GM04504 (cell line): ENCODE measurements at places on chromosomes 12 and 14.

- DNase-seq = no peak
These were observed 117.2 kb downstream of the RGS6 start for GRCh38 chr14:72049462-72049861.

- no peak for DNase-seq
These were observed 298.1 kb upstream of the SYT1 start for GRCh38 chr12:78566456-78566855.

- DNase-seq = no peak
These were observed 13.1 kb downstream of the MAP3K12 start for GRCh38 chr12:53485955-53486735.

- DNase-seq = no peak
These were observed 29.2 kb downstream of the PRMT8 start for GRCh38 chr12:3520168-3520567.

- no peak for DNase-seq
These were observed 63.9 kb downstream of the FZD10 start for GRCh38 chr12:130226126-130226525.

DNA sequence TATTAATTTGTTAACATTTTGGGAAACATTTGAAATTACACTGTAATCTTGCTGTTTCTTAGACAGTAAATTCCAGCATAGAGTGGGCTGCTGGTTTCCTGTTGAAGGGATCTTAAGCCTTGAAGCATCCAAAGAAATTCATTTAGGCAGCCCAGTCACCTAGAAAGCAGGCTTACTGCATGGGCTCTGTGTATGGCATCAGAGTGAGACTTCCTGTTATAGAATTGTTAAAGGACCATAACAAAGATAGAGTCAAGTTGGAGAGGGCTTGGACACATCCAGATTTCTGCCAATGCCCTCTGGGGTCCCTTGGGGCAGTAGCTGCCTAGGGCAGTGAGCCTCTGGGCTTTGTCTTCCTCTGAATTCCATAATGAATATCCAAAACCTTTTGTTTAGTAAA is 149.2 kb downstream of the DYRK2 start:
- no peak for DNase-seq

DNA sequence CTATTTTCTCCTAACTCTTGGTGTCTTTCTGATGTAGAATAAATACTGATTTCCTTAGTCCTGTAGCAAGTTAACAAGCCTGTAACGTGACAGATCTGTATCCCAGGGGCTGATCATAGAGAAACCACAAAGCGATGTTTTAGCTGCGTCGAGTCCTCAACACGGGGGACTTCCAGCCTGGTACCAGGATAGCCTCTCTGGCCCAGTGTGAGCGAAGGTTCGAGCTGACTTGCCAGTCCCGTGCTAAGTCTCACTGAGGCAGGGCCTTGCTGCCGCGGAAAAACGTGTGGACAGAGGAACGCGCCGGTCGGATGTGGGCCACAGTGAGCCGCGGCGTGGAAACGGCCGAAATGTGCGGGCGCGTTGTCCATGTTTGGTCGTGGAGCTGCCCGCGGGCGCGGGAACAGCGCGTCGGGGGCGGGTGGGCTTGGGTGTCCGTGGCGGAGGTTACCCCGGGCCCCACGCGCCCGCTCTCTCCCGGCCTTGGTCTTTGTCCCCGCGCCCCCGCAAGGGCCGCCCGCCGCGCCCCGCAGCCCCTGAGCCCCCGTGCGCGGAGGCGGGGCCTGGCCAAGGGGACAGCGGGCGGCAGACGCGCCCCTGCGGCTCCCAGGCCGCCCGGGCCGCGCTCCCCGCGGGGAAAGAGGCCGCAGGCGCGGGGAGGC is 531 bp upstream of the EML1 start:
- DNase-seq = no peak

DNA sequence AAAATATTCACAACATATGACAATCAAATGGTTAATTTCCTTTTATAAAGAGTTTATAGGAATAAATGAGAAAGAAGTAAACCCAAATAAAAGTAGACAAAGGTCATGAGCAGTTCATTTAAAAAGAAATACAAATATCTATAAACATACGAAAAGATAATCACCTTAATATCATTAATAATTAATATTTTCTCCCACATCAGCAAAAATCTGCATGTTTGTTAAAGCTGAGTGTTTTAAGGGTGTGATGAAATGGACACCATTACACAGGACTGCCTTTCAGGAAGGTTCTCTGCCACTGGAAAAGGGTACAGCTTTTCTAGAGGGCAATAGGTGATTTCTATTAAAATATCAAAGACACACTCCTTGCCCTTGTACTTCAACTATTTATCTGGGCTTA is 14.7 kb upstream of the DHRS4 start:
- DNase-seq = no peak

GRCh38 chr14:100085462-100085861 is 20.2 kb downstream of the EVL start:
- no peak for DNase-seq

- peak; percentile 60 for DNase-seq
These were observed 129.3 kb upstream of the RAP1B start for GRCh38 chr12:68481181-68481941.

GRCh38 chr12:68028647-68029046 is 39.4 kb downstream of the IFNG-AS1 start:
- no peak for DNase-seq

DNA sequence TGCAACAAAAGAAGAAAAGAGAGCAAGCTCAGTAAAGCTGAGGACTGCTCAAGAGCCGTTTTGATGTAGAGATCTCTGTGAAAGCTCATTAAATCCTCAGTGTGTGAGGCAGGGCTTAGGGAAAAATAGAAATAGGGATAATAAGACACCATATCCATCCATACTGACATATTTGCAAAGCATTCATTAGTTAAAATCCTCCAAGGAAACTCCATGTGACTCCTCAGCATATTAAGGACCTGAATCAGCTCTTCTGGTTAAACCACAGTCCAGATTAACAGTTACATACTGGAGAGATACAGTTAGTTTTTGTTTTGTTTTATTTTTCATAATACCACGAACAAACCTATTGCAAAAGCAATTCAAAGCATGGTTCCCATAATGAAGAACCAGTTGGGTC is 288.2 kb downstream of the PAWR start:
- no peak for DNase-seq

GRCh38 chr12:95224202-95225170 is 6.9 kb downstream of the VEZT start:
- no peak for DNase-seq

- no peak for DNase-seq
These were observed 111.7 kb downstream of the PPP2R5E start for GRCh38 chr14:63431466-63431865.

DNA sequence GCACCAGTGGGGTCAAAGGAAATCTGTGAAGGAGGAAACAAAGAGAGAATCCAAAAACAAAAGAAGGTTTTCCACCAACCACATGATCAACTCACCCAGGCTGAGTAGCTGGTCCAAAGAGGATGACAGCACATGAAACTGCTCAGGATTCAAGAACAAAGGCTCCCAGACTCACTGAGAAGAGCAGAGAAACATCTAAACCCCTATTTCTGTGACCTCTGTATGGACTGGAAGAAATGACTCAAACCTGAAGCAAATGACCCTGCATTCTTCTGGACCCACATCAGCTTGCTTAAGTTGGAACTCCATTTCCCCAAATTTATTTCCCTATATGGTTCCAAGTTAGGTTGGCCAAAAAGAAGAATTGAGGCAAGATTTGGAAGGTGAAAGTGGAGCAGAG is 26.3 kb downstream of the TC2N start:
- DNase-seq = no peak

- DNase-seq = no peak
These were observed 1.2 kb downstream of the ACTR6 start for GRCh38 chr12:100201604-100202423.

DNA sequence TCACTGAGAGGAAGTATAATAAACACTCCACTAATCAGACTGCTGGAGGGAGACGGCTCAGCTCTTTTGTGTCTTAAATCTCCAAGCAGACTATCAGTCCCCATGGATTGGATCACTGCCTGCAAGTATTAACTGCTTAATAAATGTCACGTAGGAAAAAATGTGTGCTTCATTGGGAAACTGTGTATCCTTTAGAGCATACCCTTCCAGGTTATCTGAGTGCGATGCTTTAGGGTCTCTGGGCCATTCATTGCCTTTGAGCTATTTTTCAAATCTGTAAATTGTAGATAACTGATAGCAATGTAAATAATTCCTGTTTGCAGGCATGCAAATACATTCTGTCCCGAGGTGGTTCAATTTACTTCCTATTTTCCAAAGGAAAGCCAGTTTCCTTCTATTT is 45.0 kb upstream of the VASH1 start:
- no peak for DNase-seq

DNA sequence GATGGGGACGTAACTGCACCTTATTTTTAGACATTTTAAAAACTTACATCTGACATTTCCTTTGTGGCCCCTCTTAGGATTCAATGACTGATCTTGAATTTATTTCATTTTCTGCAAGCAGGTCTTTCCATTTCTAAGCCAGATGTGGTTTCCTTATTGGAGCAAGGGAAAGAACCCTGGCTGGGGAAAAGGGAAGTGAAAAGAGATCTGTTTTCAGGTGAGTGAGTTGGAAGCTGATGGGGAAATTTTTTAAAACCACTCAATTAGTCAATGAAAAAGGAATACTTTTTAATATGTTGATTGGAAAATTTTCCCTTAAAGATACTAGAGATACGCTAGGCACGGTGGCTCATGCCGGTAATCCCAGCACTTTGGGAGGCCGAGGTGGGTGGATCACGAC is 2.6 kb downstream of the ZNF140 start:
- DNase-seq = no peak

GRCh38 chr14:58587271-58587670 is 50.5 kb upstream of the DACT1 start:
- peak; percentile 54 for DNase-seq

- no peak for DNase-seq
These were observed 8.9 kb upstream of the RBM25 start for GRCh38 chr14:73049428-73049827.

GRCh38 chr12:121968876-121969275 is 50.5 kb downstream of the CFAP251 start:
- no peak for DNase-seq

DNA sequence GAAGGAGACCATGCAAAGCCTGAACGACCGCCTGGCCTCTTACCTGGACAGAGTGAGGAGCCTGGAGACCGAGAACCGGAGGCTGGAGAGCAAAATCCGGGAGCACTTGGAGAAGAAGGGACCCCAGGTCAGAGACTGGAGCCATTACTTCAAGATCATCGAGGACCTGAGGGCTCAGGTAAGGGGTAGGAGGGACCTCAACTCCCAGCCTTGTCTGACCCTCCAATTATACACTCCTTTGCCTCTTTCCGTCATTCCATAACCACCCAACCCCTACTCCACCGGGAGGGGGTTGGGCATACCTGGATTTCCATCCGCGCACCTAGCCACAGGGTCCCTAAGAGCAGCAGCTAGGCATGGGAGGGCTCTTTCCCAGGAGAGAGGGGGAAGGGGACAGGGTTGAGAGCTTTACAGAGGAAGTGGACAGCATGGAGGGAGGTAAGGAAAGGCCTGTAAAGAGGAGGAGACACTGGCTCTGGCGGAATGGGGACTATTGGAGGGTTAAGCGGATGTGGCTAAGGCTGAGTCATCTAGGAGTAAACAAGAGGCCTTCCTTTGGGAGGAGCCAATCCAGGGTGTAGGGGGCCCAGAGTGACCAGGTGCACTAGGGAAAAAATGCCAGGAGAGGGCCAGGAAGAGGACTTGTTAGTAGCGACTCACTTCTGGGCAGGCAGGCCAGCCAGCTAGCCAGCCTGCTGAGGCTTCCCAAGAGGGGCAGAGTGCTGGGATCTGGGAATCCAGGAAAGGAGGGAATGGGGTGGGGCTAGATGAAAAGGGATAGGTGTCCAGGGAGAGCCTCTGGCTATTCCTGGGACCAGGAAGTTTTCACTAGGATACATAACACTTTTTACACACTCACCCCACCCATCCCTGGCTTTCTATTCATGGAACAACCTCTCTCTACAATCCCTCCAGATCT is 754 bp downstream of the KRT18 start:
- peak; percentile 42 for DNase-seq

- DNase-seq = no peak
These were observed 137.0 kb downstream of the CRADD start for GRCh38 chr12:93813972-93814821.

DNA sequence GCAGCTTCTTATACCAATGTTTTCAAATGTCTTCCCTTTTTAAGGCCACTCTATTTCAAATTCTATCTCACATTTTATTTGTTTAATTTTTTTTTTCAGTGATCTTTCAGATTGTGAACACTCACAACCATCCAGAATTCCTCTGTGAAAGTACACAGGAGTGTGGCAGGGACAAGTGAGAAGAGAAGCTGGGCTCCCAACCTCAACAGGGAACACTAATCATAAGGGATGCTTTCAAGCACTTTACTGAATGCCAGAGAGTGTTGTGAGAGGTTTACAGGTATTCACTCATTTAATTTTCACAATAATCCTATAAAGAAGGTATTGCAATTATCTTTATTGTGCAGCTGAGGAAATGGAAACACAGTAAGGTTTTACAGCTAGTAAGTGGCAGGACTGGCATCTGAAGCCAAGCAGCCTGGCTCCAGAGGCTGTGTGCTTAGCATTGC is 60.1 kb upstream of the PYGL start:
- no peak for DNase-seq

GRCh38 chr14:96309896-96310330 is 53.2 kb downstream of the ATG2B start:
- DNase-seq = no peak

GRCh38 chr14:49593016-49593415 is 5.7 kb upstream of the LRR1 start:
- no peak for DNase-seq

DNA sequence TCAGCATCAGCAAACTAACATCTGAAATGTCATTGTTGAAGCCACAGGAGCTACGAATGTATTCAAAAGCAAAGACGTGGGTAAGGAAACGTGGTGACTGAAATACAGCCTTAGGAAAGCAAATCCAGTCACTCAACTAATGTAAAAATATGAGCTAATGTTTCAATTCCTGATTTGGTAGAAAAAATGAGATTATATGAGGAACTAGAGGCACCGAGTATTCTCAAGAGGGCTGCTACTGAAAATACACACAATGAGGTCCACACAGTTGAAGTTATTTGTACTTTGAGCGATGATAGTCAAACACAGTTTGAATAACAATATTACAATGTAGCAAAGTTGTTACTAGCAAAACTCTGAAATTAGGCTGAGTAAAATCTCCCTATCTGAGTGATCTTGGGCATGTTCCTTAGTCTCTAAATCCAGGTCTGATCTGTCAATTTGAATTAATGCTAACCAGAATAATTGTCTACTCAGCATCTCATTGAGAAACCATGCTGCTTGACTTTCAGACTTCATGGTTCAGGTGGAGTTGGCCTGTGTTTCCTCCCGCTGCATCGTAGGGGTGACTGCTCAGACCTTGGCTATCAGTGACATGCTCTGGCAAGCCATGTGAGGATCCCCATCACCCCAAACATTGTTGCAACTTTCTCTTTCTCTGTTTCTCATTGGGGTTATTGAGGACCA is 467.1 kb upstream of the SOX5 start:
- DNase-seq = no peak

- DNase-seq = no peak
These were observed 21.2 kb upstream of the SMCO2 start for GRCh38 chr12:27425306-27425705.

DNA sequence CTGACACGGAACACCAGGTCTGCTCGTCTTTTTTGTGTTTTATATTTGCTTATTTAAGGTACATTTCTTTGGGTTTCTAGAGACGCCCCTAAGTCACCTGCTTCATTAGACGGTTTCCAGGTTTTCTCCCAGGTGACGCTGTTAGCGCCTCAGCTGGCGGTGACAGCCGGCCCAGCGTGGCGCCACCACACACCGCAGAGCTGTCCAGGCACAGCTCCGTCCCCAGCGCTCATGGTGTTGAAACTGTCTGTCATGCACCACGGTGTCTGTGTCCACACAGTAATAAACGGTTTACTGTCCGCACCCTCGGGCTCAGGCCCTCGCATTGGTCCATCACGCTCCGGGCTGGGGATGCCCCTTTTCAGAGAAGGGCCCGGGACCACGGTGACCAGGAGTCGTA is 15.5 kb downstream of the DEGS2 start:
- DNase-seq = no peak
